Activated T-helper 1 cell treated with anti-CD3 and anti-CD28 coated beads, Interleukin-12 subunit alpha, Interleukin-12 subunit beta, Interleukin-2, Interleukin-4 antibody, amounts not matched to agents 30 ng/mL and 10 ng/mL and 1 ng/mL, durations not matched to agents 14 hours and 24 hours and 36 hours (primary cell): ENCODE measurements at places on chromosomes 13 and 19. TPM values are rescaled to one million over a fixed set of nuclear protein-coding genes. Genes with fewer than 3 reads are reported as not detected.
A peak's percentile ranks its signal among the peaks of the same experiment; 100 is the strongest.

The MEIOSIN gene
- total RNA-seq = not detected in 2 replicates

The CD33 gene
- total RNA-seq = 6.3 and 6.8 TPM in 2 replicates

The CDC16 gene
- 91.4 and 93.2 TPM in 2 replicates for total RNA-seq

The PRODH2 gene
- total RNA-seq = not detected in 2 replicates

The CD37 gene
- 129 and 138 TPM in 2 replicates for total RNA-seq

The C19orf73 gene
- 2.6 and 2.9 TPM in 2 replicates for total RNA-seq

The NCR1 gene
- total RNA-seq = not detected in 2 replicates

The NLRP9 gene
- total RNA-seq = not detected in 2 replicates

The ZNF534 gene
- not detected in 2 replicates for total RNA-seq

GRCh38 chr13:22929381-22930126 is 251.2 kb upstream of the SGCG start:
- DNase-seq = no peak
- H3K27me3 ChIP-seq = peaks cover 23% of the 10 kb centered on the region
- no peaks in the 10 kb centered on the region for H3K36me3 ChIP-seq
- H3K27ac ChIP-seq = no peak overlapping the region
- no peak overlapping the region for H3K4me3 ChIP-seq

GRCh38 chr19:10826231-10826630 is 9.8 kb downstream of the TMED1 start:
- no peaks in the 10 kb centered on the region for H3K27me3 ChIP-seq
- H3K4me1 ChIP-seq = peaks cover under 1% of the 10 kb centered on the region

DNA sequence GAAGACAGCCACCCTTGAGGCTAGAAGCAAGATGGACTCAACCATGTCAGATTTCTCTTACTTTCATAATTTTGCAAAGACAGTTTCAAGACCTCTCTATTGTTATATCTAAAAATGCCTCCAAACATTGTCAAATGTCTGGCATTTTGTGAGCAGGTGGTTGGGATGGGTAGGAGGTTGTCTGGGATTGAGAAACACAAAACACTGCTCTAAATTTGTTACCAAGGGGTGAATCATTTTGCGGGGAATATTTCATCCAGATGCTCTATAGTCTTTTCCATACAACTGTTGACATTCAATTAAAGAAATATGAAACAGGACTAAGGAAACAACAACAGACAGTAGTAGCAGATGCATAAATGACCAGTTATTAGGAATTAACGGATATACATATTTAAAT is 208.2 kb downstream of the ITGBL1 start:
- H3K27me3 ChIP-seq = no peaks in the 10 kb centered on the region
- no peak overlapping the region for H3K4me3 ChIP-seq
- no peaks in the 10 kb centered on the region for H3K36me3 ChIP-seq
- no peak overlapping the region for H3K27ac ChIP-seq
- DNase-seq = no peak

DNA sequence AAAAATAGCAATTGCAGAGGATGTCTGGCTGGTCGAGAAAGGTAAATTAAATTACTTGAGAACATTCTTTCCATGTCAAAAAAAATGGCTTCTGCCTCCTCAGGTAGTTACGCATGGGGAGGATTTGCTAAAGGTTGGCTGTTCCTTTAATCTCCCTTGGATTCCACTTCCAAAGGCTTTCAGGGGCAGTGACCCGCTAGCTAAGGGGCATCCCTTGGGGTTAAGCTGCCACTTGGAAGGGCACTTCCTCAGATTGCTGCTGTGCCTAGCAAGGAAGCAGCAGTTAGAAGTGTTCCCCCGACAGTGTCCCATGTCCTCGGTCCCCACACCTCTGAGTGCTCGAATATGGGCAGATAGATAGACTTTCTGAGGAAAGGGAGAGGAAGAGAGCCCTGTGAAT is 108.5 kb downstream of the RGCC start:
- no peak overlapping the region for H3K4me3 ChIP-seq
- H3K36me3 ChIP-seq = peaks cover 3% of the 10 kb centered on the region
- no peak for DNase-seq
- H3K27ac ChIP-seq = no peak overlapping the region
- no peaks in the 10 kb centered on the region for H3K27me3 ChIP-seq

- no peaks in the 10 kb centered on the region for H3K4me1 ChIP-seq
- H3K27ac ChIP-seq = no peak overlapping the region
- H3K4me3 ChIP-seq = no peak overlapping the region
- peaks cover 5% of the 10 kb centered on the region for H3K27me3 ChIP-seq
- H3K36me3 ChIP-seq = no peaks in the 10 kb centered on the region
Measured at GRCh38 chr13:27728271-27728670, 64.0 kb upstream of the GSX1 start.

DNA sequence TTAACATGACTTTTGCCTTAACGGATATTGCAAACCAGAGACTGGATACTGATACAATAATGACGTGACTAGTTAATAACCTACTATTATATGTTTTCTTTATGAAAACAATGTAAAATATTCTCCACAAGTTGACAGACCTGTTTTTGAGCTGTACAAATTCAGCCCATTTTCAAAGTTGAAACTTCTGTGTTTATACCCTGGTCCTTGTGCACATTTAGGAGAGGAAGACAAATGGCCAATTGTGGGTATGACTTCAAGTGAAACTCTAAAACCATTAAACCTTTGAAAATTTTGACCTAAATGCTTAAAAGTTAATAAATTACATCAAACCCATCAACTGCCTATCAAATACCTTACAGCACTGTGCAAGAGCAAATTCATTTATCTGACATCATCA is 8.9 kb downstream of the SPRY2 start:
- no peaks in the 10 kb centered on the region for H3K36me3 ChIP-seq
- no peak for DNase-seq
- H3K27me3 ChIP-seq = peaks cover 11% of the 10 kb centered on the region
- H3K27ac ChIP-seq = no peak overlapping the region

- H3K4me1 ChIP-seq = peaks cover 15% of the 10 kb centered on the region
- peaks cover 2% of the 10 kb centered on the region for H3K27me3 ChIP-seq
- H3K36me3 ChIP-seq = no peaks in the 10 kb centered on the region
- H3K4me3 ChIP-seq = no peak overlapping the region
- DNase-seq = no peak
Measured at GRCh38 chr13:94433055-94433961, 46.2 kb downstream of the DCT start.

- DNase-seq = no peak
- no peaks in the 10 kb centered on the region for H3K36me3 ChIP-seq
Measured at GRCh38 chr19:9075064-9075949, 11.6 kb upstream of the OR1M1 start.

GRCh38 chr13:39575641-39576238 is 27.3 kb downstream of the LHFPL6 start:
- H3K4me1 ChIP-seq = no peaks in the 10 kb centered on the region
- no peak overlapping the region for H3K27ac ChIP-seq
- H3K36me3 ChIP-seq = no peaks in the 10 kb centered on the region
- no peaks in the 10 kb centered on the region for H3K27me3 ChIP-seq

- peaks cover 16% of the 10 kb centered on the region for H3K27me3 ChIP-seq
- H3K4me3 ChIP-seq = no peak overlapping the region
- H3K4me1 ChIP-seq = no peaks in the 10 kb centered on the region
- no peak overlapping the region for H3K27ac ChIP-seq
Measured at GRCh38 chr19:35822579-35822978, 9.9 kb upstream of the PRODH2 start.

DNA sequence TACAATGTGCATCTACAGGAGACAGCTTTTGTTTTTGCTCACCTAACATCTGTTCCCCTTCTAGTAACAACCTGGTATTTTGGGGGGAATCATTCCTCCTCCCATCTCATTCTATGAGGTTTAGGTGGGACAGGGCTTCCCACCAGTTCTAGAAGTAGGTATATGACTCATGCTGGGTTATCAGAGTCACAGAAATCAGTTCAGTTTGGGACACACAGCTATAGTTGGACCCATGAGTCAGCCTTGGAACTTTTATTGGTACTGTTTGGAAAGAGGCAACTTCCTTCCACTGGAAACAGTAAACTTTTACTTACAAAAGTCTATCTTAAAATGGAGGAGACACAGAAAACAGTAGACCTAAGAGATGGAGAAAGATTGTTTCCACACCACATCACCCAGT is 185.5 kb downstream of the DNAJC3 start:
- H3K36me3 ChIP-seq = no peaks in the 10 kb centered on the region
- H3K27me3 ChIP-seq = peaks cover 5% of the 10 kb centered on the region
- DNase-seq = no peak
- no peak overlapping the region for H3K27ac ChIP-seq
- no peak overlapping the region for H3K4me3 ChIP-seq

GRCh38 chr19:18697680-18698079 is 14.2 kb downstream of the CRTC1 start:
- no peaks in the 10 kb centered on the region for H3K36me3 ChIP-seq
- peaks cover 20% of the 10 kb centered on the region for H3K4me1 ChIP-seq
- no peaks in the 10 kb centered on the region for H3K27me3 ChIP-seq
- no peak overlapping the region for H3K27ac ChIP-seq
- no peak for DNase-seq

DNA sequence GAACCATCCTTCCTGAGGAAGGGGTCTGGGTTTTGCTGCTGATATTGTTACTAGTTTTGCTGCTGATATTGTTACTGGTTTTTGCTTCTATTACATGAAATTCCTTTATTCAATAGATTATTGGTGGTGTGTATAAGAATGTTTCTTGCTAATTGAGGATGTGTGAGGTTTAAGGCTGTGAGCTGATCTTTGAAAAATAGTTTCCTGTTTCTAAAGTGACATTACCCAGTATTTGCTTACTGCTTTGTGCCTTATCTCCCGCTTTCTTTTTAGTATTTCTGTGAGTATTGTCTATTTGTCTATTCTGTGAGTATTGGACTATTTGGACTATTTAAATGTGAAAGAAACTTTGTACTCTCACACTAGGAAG is 38.2 kb upstream of the C1QTNF9 start:
- peak overlapping the region; percentile 88 for H3K4me3 ChIP-seq
- peaks cover 22% of the 10 kb centered on the region for H3K36me3 ChIP-seq
- peaks cover 83% of the 10 kb centered on the region for H3K4me1 ChIP-seq
- H3K27ac ChIP-seq = peak overlapping the region; percentile 93
